ENCODE measurements at places on chromosomes 11 and 22.

DNA sequence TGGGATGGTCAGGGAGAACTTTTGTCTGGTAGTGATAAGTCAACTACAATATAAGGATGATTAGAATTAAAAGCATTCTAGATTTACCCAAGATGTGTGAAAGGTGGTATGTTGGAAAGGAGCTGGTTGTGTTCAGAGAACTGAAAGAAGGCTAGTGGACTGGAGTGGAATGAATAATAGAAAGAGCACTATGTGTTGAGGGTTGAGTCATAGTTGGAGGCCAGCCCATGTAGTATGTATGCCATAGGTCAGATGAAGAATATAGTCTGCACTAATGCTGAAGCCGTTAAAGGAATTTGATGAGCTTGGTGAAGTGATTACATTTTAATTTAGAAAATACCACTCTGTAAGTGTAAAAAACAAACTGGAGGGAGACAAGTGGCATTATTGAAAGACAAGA is 514.1 kb downstream of the CNTN5 start:
- no peak for DNase-seq

DNA sequence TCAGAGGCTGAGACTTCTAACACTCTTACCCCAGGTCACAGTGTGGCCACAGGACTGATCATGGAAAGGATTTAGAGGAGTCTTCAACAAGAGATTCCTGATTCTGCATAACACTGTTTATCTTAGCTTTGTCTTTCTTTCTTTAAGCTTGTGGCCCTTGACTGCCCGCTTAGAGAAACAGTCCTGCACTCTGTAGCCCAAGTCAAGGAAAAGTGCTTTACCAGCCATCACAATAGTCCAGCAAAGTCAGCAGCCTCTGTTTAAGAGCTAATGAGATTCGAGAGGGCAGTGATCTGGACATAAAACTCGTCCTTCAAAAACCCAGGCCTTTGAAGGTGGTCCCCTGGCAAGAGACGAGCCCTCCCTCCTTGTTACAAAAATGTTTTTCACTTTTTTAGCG is 30.0 kb downstream of the PRDM10 start:
- no peak for DNase-seq

DNA sequence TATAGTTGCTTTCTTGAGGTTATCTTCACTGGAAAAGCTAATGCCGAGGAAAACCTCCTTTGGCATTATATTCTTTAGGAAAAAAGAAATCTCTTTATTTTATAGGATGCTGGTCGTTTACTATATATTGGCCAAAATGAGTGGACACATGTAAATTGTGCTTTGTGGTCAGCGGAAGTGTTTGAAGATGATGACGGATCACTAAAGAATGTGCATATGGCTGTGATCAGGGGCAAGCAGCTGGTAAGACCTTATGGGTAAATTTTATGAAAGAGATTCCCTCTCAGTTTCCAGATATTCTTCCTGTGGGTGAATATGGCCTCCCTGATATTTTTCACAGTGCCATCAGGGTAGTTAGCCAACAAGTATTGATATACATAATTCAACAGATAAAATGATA is 29.4 kb upstream of the TTC36 start:
- no peak for DNase-seq

DNA sequence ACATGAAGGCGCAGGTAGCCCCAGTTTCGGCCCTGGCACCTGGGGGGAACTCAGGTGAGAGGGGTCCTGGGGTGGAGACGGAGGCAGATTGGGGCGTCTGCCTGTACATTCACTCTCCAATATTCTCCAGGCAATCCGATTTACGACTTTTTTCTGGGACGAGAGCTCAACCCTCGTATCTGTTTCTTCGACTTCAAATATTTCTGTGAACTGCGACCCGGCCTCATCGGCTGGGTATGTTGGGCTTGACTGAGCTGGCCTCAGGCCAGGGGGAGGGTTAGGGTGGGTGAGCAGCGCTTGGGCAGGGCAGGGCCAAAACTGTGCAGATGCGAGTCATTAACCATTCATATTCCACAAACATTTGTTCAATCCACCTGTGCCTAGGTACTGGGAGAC is 1.7 kb downstream of the TM7SF2 start:
- no peak for DNase-seq

DNA sequence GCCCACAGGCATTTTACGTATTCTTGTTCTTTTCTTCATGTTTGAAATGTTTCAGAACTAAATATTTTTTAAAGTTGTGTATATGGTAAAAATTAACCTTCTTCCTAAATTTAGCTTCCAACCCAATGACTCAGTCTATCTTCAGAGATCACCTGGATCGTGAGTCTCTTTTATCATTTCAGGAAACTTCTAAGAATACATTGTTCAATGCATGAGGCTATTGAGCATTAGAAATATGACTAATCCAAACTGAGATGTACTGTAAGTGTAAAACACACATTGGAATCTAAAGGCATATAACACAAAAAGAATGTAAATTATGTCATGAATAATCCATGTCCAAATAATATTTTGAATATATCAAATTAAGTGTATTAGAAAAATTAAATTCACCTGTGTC is 265.2 kb downstream of the LUZP2 start:
- peak; percentile 24 for DNase-seq

- DNase-seq: no peak
These were observed 2.8 kb upstream of the DBX1 start for GRCh38 chr11:20162824-20163782.

GRCh38 chr11:94926698-94927237 is 46.6 kb downstream of the CWC15 start:
- no peak for DNase-seq

- DNase-seq: no peak
These were observed 10.2 kb upstream of the CSNK1E start for GRCh38 chr22:38327396-38327795.

- no peak for DNase-seq
These were observed 40.4 kb upstream of the AMPD3 start for GRCh38 chr11:10414659-10415058.

- DNase-seq: no peak
These were observed 60.0 kb downstream of the DKK3 start for GRCh38 chr11:11948242-11948947.

- no peak for DNase-seq
These were observed 33.7 kb downstream of the CYB5R2 start for GRCh38 chr11:7639643-7640025.

DNA sequence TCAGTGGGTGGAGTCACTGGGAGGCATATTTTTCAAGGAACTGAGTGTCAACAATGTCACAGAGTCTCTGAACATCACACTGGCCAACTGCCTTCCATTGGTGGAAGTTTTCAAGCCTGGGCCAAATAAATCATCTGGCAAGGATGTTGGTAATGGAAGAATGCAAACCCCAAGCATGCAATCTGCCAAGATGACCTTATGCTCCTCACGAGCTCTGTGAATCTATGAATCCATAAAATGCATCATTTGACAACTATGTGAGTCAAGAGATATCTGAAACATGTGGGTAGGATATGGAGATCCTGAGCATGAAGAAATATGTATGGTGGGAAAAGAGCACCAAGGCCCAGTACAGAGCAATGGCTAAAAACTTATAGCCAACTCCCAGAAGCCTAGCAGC is 122.2 kb downstream of the PLEKHA7 start:
- peak; percentile 84 for DNase-seq

DNA sequence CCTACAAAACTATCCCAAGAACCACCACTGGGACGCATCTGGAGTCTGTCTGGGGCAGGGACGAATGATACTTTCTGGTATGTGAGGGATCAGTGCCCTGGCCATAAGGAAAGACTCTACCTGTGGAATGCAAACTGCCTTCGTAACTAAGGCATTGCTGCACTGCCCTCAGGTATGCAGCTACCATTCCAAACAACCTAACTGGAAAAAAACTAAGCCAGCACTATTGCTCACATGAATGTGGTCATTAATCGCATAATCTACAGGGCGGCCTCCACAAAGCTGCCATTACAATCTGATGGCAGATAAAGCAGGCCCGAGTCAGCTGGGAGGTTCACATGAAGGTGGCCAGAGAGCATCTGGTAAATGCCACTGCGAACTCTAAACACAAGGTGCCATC is 3.9 kb downstream of the PACSIN2 start:
- no peak for DNase-seq

DNA sequence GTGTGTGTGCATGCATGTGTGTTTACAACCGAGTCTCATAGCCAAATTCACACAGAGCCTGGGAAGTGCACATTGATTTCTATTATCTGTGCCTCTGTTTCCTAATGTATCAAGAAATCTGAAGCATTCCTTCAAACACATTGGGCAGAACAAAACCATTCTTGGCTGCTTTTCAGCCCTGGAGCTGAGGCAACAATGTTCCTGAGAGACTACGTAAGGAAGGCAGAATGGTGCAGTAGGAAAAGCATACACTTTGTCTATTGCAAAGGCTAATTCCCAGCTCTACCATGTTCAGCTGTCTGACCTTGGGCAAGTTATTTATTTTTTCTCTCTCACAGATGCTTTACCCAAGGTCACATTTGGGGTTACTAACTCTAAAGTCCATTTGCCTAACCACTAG is 575.5 kb downstream of the SOX6 start:
- DNase-seq: no peak

GRCh38 chr11:124970925-124971324 is 16.9 kb downstream of the CCDC15 start:
- peak; percentile 19 for DNase-seq

DNA sequence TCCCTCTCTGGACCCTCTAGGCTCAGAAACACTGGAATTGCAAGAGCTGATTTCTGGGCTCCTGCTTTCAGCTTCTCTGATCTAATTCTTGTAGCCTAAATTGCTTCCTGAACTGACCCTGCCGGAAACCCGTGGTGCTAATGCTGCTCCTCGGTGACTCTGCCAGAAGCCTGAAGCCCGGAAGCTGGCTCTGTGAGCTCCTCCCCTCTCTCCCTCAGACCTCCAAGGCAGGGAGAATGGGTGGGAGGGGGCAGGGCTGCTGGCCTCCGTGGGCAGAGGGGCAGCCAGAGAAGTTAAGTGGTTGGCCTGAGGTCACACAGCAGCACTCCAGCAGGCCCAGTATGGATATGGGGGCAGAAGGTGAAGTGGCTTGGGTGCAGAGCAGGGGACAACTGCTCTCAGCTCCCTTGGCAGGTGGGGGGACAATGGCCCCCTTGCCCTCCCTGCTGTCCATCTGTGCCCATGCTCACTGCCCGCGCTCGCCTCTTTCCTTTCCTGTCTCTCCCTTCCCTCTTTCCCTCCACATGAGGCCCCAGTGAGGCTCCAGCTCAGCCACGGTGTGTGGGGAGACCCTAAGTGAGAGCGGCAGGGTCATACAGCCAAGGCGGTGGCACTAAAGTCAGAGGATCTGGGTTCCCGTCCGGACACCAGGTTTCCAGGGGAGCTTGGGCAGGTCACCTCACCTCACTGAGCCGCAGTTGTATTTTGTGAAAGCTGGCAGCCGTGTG is 16.2 kb downstream of the CAPN5 start:
- no peak for DNase-seq

GRCh38 chr22:36221799-36222751 is 17.3 kb downstream of the APOL2 start:
- DNase-seq: no peak

DNA sequence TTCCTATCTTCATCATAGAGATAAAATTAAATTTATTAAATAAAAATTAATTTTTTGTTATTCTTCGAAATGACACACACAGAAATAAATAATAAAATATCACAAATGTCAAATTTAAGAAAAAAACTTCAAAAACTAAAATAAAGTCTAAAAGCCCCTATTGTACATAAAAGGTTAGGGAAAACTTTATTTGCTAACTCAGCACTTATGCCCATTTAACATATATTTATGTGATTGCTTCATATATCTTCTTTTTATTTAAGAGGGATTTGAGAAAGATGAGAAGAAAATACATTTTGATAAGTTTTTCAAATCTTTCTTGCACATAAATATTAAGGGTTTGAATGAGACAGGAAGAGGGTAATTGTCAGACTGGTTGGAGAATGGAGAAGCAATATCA is 2350.4 kb upstream of the RAG2 start:
- no peak for DNase-seq

GRCh38 chr11:67389477-67389876 is 2.3 kb upstream of the RAD9A start:
- DNase-seq: no peak

GRCh38 chr11:82523141-82523540 is 210.5 kb downstream of the FAM181B start:
- DNase-seq: no peak

DNA sequence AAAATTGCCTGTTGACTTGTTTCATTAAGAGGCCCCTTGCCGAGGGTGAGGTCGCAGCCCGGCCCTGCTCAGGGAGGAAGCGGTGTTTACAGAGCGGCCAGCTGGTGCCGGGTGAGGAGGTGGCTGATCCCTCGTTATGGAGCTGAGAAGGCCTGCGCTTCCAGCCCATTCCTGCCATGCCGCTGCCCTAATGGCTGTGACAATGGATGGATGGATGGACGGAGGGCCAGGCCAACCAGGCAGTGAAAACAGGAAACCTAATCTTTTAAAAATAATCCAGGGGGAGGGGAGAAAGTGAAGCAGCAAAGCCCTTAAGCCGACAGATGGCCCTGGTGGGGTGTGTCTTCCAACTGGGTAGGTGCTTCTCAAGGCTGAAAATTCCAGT is 38.5 kb downstream of the BCR start:
- no peak for DNase-seq

- DNase-seq: peak; percentile 84
These were observed 22.0 kb downstream of the CELSR1 start for GRCh38 chr22:46515208-46516111.

GRCh38 chr11:93741094-93741881 is at the start of the genes C11orf54 and TAF1D:
Gene C11orf54, plus strand, starts transcription at chr11:93741672. Its CDS starts 5,722 bp downstream, at chr11:93747394.
Gene TAF1D, minus strand, starts transcription at chr11:93741495. Its CDS starts 2,191 bp downstream, at chr11:93739304.
- peak; percentile 93 for DNase-seq

DNA sequence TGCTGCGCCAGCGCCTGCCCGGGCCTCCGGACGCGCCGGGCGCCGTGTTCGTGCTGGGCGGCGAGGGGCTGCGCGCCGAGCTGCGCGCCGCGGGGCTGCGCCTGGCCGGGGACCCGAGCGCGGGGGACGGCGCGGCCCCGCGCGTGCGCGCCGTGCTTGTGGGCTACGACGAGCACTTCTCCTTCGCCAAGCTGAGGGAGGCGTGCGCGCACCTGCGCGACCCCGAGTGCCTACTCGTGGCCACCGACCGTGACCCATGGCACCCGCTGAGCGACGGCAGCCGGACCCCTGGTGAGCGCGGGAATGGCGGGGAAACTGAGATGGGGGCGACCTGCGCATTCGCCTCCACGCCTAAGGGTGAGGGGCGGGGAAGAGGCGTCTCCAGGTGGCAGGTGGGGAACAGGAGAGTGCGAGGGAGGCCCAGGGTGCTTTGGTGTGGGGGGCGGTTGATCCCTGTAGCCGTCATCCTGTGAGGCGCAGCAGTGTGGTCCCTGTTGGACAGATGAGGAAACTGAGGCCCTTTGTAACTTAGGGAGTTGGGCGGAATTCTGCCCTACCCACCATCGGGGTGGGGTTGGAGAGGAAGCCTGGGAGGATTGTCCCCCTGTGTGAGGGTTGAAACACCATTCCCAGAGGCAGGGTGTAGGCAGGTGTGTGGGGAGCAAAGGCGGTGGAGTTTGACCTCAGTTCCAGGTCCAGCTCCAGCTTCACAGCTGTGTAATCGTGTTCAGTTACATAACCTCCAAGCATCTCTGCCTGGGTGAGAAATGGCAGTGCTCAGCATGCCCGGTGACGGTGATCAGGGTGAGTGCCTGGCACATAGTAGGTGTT is 758 bp downstream of the PDXP start:
- DNase-seq: no peak

DNA sequence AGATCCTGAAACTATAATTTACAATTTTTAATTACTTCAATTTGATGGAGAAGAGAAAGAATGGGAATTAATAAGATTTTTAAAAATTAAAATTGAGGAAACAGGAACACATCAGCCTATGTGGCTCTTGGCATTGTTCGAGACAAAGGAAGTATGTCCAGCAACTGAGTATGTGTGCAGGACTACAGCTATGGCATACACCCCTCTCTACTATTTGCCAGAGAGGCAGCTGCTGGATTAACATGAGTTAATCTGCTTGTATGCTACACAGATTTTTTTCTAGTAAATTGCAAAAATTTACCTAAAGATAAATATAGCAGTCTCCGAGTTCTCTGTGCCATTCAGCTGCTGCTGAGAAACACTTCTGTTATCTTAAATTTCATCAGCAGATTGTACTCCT is 70.6 kb downstream of the PHF21A start:
- DNase-seq: no peak

Measured in foreskin keratinocyte (primary cell).